ENCODE measurements at places on chromosomes 4 and X.

GRCh38 chr4:20074450-20074849, 177.3 kb upstream of the SLIT2 start:
- H3K4me1 ChIP-seq = no peaks in the 10 kb centered on the region
- no peak overlapping the region for H3K4me3 ChIP-seq
- DNase-seq = no peak
- H3K36me3 ChIP-seq = no peaks in the 10 kb centered on the region
- no peaks in the 10 kb centered on the region for H3K27me3 ChIP-seq

GRCh38 chrX:111460607-111461006, 48.6 kb upstream of the DCX start:
- DNase-seq = no peak
- no peaks in the 10 kb centered on the region for H3K36me3 ChIP-seq
- no peaks in the 10 kb centered on the region for H3K4me1 ChIP-seq

GRCh38 chr4:142846729-142847596, 862 bp upstream of the INPP4B start:
- peak; percentile 42 for DNase-seq
- peaks cover 8% of the 10 kb centered on the region for H3K4me1 ChIP-seq
- H3K27me3 ChIP-seq = peaks cover 60% of the 10 kb centered on the region

- H3K4me1 ChIP-seq = peaks cover 24% of the 10 kb centered on the region
- H3K4me3 ChIP-seq = no peak overlapping the region
- no peaks in the 10 kb centered on the region for H3K27me3 ChIP-seq
Observed at GRCh38 chr4:98300706-98301105, 39.5 kb downstream of the RAP1GDS1 start.

DNA sequence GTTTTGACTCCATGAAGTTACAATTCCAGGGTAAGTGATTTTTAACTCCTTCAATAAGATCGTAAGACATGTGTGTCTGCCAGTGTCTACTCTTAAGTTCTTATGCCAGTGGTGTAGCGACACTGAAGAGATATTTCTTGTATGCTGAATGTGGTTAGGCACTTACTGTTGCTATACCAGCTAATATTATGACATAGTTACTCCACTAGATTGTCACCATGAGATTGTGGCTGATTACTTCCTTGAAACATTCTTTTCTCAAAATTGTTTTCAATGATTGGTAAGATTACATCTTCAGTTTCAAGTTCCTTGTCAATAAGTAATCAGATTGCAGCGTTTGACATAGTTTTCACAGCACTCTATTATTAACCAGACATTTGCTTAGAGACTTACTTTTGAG, 60.6 kb upstream of the PAGE5 start:
- peaks cover 13% of the 10 kb centered on the region for H3K4me1 ChIP-seq
- peak overlapping the region; percentile 97 for H3K27ac ChIP-seq
- peaks cover 20% of the 10 kb centered on the region for H3K36me3 ChIP-seq

All from effector memory CD8-positive, alpha-beta T cell (primary cell).